MM.1S (cell line): ENCODE measurements at places on chromosomes 4 and X.

DNA sequence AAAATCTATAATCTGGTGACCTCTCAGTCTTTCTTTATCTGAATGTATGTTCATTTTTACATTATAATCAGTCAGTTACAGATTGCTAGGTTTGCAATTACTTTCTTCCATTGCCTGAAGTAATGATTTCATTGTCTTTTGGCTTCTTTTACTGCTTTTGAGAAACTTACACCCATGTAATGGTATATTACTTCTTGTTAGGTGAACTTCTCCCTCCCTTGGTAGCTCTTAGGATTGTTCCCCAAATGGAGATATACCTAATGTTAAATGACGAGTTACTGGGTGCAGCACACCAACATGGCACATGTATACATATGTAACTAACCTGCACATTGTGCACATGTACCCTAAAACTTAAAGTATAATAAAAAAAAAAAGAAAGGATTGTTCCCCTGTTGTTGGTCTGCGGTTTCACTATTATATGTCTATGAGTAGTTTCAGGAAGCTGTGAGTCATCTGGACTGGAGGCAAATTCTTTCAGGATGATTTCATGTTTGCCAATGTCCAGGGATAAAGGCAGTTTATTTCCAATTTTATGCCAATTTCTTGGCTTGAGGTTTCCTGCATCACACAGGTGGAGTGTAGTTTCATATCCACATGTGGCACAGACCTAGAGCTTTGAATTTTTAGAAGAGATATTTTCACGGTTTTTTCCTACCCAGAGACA, 21.8 kb downstream of the SPANXC start:
- no peak for DNase-seq

GRCh38 chr4:1410491-1411325, 4.5 kb upstream of the NKX1-1 start:
- DNase-seq, result peak; percentile 33

GRCh38 chrX:119410027-119410819, 11.1 kb downstream of the SLC25A43 start:
- no peak for DNase-seq

DNA sequence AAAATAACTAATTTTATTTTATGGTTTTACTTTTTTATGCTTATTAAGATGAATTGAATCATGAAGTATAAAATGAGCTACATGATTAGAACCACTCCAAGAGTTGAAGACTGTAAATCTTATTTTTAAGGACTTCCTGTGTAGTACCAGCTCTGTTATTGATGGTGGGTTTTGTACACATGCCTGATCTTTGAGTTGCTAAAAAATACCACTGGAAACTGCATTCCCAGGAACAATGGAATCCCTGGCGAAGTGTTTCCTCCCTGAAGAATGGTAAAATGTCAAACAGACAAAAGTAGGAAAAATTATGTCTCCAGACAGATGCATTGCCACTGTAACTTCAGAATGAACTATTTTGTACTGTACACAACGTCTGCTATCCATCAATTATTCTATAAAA, 935.4 kb upstream of the TENM3 start:
- DNase-seq, result no peak
